ENCODE measurements at places on chromosomes 16 and 17. TPM values are rescaled to one million over a fixed set of nuclear protein-coding genes. Genes with fewer than 3 reads are reported as not detected.

The HASPIN gene
- total RNA-seq = 23.8 TPM

- no peaks in the 10 kb centered on the region for H3K36me3 ChIP-seq
- no peak overlapping the region for H3K27ac ChIP-seq
- H3K4me3 ChIP-seq = no peak overlapping the region
- H3K4me1 ChIP-seq = peaks cover 10% of the 10 kb centered on the region
- peaks cover 17% of the 10 kb centered on the region for H3K27me3 ChIP-seq
- no peak for DNase-seq
These were observed 5.0 kb upstream of the EFTUD2 start for GRCh38 chr17:44904001-44904984.

- no peaks in the 10 kb centered on the region for H3K36me3 ChIP-seq
- no peaks in the 10 kb centered on the region for H3K27me3 ChIP-seq
- DNase-seq = no peak
These were observed 332.7 kb downstream of the CBLN1 start for GRCh38 chr16:48948911-48949310.

DNA sequence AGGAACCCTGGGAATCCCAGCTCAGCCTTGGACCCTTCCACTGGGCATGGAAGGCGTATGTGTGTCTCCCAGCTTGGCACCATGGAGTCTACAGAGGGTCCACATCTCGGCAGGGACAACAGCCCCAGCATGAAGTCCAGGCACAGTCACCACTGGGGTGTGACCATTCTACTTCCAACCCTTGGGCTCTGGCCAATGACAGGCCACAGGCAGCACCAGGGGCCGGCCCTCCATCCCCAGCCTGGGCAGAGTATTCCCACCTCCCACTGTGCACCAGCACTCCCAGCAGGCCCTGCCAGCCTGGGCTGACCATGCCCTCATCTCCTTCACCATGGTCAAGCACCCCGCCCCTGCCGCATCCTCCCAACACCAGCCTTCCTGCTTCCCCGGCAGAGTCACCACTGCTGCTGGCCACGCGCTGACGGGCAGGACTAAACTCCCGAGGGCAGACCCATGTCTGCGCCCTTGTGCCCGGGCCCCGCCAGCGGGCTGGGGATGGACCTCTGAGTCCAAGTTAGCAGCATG, 9.5 kb upstream of the PPP1R27 start:
- no peaks in the 10 kb centered on the region for H3K4me1 ChIP-seq
- H3K36me3 ChIP-seq = peaks cover 44% of the 10 kb centered on the region
- no peak overlapping the region for H3K27ac ChIP-seq
- H3K27me3 ChIP-seq = no peaks in the 10 kb centered on the region
- no peak overlapping the region for H3K4me3 ChIP-seq
- DNase-seq = no peak

- H3K27me3 ChIP-seq = peaks cover 24% of the 10 kb centered on the region
- no peak overlapping the region for H3K4me3 ChIP-seq
- H3K4me1 ChIP-seq = peaks cover 19% of the 10 kb centered on the region
These were observed 27.8 kb upstream of the ITGA3 start for GRCh38 chr17:50027881-50028735.

- H3K27me3 ChIP-seq = peaks cover 6% of the 10 kb centered on the region
- no peak overlapping the region for H3K4me3 ChIP-seq
- peaks cover 8% of the 10 kb centered on the region for H3K4me1 ChIP-seq
These were observed 186.0 kb upstream of the TNRC6C start for GRCh38 chr17:77772461-77772897.
